NCI-H510A treated with DMSO at 0.1 percent for 48 hours (cell line): ENCODE measurements at places on chromosomes 13 and 19.

DNA sequence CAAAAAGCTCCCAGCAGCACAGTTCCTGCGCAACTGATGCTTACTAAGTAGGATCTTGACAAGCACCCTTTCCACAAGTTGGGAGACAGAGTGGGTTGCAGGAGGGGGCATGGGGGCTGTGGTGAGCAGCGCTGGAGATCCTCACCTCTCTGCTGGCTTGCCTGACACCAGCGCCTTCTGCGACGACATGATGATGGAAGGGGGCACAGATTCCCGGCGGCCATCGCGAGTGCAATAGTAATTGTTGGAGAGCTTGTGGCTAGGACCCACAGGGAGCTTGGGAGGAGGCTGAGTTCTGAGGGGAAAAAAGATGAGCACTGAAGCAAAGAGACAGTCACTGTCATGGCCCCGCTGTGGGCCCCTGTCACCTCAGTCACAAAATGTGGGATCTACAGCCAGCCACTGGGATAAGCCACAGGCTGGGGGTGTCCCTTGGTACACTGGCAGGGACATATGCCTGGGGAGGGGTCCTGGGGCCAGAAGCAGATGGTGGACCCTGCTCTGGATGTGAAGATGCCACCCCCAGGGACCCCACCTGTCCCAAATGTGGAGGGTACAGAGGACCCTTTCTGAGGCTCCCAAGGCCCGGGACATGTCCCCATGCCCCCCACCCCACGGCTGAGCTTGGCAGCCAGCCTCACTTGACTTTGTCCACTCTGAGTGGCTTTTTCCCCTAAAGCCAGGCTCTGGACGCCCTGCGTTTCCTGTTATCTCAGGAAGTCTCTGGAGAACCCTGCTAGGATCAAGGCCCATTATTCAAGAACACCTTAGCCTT is 4.6 kb downstream of the NDUFA7 start:
- DNase-seq: no peak

DNA sequence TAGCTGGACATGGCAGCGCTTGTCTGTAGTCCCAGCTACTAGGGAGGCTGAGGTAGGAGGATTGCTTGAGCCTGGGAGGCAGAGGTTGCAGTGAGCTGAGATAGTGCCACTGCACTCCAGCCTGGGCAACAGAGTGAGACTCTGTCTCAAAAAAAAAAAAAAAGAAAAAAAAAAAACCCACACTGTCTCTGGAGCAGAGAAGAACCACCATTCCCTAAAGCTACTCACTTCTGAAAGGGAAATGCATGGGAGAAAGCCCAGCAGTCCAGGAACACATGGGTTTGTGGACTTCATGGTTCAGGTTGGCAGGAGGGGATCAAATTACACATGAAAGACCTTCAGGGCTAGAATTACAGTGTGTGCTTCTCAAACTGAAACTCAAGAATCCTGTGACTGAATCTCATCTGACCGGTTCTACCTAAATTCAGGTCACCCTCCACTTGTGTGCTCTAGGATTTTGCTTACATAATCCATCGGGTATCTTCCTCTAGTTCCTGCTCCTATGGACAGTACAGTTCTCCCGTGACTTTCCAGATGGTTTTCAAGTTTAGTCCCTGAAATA is 30.2 kb upstream of the CPB2 start:
- peak; percentile 84 for DNase-seq

DNA sequence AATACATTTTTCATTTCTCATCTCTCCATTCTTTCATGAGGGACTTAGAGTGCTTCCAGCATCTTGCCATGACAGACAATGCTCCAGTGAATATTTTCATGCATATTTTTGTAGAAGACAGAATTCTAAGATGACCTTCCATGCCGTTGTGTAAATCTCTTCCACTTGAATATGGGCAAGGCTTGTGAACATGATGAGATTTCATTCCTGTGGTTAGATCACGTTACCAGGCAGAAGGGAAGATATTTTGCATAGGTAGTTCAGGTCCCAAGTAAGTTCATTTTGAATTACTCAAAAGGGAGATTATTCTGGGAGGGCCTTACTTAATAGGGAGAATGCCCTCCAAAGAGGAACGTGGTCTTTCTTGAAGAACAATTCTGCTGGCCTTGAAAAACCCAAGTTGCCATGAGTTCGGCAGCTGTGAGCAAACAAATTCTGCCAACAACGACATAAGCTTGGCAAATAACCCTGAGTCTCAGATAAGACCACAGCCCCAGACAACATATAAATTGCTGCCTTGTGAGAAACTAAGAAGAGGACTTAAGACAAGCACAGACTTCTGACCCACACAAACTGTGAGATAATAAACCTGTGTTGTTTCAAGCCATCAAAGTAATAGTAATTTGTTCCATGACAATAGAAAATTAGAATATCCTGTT is 400.5 kb upstream of the GPC6 start:
- DNase-seq: peak; percentile 16

- DNase-seq: no peak
Measured at GRCh38 chr13:50668691-50669271, 174.7 kb downstream of the DLEU7 start.

DNA sequence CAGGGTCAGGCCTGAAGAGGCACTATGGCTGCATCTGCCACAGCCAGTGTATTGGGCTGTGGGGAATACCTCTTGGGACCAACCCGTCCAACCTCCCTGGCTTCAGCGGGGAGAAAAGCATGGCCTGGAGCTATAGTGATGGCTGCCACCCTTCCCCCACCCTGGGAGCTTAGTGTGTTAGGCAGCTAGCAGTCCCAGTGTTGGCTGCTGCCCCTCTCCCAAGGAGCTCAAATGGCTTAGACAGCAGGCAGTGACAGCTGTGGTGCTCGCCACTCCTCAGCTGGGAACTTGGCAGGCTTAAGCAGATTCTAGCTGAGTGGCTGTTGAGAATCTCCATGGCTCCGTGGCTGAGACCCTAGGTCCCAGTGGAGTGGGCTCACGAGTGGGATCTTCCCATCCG is 19.7 kb downstream of the ACOD1 start:
- DNase-seq: no peak

DNA sequence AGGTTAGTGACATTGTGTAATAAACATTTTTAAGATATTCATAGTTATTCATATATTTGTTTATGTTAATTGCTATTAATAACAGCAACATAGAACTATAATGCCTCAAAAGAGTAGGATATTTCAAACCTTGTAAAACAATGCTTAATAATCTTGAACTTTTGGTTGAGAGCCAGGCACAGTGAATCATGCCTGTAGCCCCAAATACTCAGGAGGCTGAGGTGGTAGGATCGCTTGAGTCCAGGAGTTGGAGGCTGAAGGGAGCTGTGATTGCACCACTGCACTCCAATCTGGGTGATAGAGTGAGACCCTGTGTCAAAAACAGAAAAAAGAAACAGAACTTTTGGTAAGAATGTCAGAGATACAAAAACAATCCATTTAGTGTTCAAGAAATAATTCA is 213.9 kb upstream of the SLITRK1 start:
- DNase-seq: no peak

GRCh38 chr19:13849991-13850909 is 26.7 kb upstream of the NANOS3 start:
- peak; percentile 43 for DNase-seq

DNA sequence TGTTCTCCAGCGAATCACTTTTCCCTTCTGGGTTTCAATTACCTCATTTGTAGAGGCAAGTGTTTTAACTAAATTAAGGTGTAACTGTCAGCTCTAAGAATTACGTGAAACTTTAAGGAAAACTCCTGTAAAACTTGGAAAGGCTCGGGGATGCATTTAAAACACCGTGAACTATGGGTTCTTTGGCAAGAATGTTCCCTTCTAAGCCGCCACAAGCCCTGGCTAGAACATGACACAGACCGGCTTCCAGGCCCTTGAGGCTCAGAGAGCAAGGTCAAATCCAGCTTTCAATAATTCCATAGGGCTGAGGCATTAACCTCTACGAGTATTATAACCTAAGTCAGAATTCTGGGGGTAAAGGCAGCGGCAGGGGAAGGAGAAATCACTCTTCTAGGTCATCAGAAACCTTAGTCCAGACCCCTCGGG is 685 bp downstream of the VWA8 start:
- DNase-seq: peak; percentile 2

- no peak for DNase-seq
Measured at GRCh38 chr13:46124531-46124966, 19.7 kb upstream of the CPB2 start.

GRCh38 chr13:30725326-30726085 is 9.8 kb upstream of the ALOX5AP start:
- no peak for DNase-seq

GRCh38 chr19:41193430-41194156 is 574 bp downstream of the CYP2S1 start:
- no peak for DNase-seq

DNA sequence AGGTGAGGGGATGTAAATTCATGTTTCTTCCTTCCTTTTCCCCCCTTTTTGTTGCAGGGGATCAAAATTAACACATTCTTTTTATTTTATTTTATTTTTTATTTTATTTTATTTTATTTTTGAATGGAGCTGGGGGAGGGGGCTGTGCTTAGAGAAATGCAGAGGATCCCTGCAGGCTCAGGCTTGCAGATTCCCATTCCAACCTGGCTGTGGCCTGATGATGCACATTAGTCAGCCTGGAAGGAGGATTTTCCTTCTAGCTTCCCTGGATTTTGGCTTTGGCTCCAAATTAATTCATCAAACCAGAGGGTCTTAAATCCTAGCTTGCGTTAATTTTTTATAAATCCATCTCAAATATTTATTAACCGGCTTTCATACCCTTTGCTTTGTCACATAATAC is 67.0 kb downstream of the FREM2 start:
- DNase-seq: no peak

GRCh38 chr19:6476155-6476895 is 5.3 kb downstream of the DENND1C start:
- no peak for DNase-seq

DNA sequence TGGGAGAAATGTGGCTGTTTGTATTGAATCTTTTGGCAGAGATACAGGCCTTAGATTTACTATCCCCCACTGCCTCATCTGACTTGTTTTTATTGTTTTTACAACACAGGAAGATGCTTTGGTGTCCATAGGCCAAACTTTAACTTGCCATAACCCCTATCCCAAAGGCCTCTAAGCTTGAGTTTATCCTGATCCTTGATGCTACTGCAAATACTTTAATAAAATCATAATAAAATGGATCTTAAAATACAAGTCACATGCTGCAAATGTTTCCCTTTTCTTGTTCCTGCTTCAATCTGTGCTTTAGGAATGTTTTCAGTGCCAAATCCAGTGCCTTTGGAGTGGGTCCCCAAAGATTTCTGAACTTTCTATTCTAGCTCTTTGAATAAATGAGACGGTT is 770.6 kb downstream of the DACH1 start:
- no peak for DNase-seq

GRCh38 chr13:110407021-110407420 is 99.9 kb downstream of the COL4A2 start:
- no peak for DNase-seq

- DNase-seq: no peak
Measured at GRCh38 chr13:80134346-80134745, 206.6 kb downstream of the SPRY2 start.

DNA sequence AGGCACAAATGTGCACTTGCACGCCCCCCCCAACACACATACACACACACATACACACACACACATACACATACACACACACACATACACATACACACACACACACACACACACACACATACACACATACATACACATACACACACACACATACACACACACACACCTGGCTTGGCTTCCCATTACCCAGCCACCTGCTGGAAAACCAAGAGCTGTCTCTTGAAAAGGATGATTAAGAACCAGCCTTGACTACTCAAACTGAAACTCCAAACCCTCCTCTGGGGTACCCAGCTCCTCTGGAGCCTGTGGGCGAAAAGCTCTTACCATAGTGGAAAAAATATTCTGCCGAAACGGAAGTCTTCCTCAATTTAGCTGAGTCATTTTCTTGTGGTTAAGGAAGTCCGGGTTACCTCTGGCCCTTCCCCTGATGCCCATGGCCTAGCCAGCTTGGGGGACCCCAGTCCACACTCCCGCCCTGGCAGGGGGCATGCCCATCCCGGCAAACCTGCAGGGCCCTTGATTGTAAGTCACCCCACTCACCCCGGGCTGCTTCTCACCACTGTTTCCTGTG is 21.9 kb downstream of the CEBPA start:
- DNase-seq: no peak

GRCh38 chr13:98529171-98529570 is 47.7 kb downstream of the STK24 start:
- DNase-seq: no peak
